ENCODE measurements at places on chromosomes 6 and 20.

DNA sequence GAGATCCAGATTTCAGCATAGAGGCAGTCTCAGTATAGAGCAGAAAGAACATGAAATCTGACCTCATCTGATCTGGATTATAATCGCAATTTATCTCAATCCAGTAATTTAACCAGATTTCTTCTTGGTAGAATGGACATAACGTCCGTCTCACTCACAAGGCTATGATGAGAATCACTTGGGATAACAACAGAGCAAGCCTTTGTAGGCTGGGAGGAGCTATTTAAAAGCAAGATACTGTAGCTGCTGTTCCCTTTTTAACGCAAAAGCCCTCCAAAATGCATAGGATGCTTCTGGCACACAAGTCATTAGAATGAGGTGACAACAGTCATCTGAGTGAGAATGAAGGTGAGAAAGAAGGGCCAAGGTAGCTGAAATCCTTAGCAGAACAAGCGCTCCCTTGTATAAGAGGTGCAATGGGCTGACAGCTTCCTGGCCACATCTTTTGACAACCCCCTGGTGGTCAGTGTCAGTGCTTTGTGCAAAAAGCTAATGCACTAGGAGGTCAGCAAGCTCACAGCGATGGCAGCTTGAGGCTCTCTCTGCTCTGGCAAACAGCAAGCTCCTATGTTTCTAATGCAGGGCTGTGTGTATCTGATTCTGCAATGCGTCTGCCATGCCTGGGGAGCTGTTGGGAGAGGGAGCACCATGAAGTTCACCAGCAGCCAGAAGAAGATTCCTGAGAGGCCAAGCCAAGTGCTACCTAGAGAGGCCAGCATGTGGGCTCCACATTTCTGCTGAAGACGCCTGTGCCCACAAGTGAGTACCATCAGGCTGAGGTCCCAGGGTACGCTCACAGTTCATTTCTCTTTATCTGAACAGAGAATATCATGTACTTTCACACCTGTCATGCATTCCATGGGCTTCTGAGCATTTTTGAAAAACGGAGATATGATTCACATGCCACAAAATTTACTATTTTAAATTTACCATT, 16.2 kb downstream of the METTL24 start:
- DNase-seq = no peak

DNA sequence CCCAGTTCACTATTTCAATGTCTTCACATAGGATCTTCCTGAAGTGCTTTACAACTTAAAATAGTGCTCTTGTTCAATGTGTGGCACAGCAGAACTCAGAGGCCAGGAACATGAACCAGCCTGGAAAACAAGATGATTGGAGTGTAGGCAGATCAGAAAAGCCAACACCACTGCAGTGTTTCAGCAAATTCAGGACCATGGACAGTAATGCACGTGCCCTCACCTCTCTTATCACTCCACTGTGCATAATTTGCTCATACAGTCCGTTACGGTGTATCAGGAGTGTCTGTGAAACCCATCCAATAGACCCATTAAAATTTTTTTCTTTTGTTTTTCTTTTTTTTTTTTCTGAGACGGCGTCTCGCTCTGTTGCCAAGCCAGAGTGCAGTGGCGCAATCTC, 27.6 kb upstream of the HACE1 start:
- DNase-seq = no peak

DNA sequence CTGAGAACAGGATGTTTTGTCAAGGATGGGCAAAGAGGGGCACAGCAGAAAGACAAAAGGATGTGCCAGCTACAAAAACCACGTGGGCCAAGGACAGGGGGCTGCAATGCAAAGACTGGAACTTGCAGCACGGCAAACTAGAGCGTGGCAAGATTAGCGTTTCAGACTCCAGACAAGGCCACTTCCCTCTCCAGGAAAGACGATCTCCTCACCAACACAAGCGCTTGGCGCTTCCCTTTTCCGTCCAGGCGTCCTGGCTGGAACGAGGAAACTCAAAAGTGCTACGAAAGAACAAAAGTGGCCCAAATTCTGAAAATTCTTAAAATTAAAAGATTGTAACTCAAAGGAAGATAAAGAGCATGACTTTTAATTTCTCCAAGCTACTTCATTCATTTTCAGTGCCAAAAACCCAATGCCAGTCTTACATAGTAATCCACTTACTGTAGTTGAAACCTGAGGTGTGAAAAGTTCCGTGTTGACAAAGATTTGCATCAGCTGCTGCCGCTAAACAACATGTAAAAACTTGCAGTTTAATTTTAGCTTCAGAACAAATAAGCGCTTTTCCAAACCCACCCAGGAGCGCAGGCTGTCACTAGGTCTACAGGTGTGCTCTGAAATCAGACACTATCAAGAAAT, 207.1 kb upstream of the RREB1 start:
- no peak for DNase-seq

DNA sequence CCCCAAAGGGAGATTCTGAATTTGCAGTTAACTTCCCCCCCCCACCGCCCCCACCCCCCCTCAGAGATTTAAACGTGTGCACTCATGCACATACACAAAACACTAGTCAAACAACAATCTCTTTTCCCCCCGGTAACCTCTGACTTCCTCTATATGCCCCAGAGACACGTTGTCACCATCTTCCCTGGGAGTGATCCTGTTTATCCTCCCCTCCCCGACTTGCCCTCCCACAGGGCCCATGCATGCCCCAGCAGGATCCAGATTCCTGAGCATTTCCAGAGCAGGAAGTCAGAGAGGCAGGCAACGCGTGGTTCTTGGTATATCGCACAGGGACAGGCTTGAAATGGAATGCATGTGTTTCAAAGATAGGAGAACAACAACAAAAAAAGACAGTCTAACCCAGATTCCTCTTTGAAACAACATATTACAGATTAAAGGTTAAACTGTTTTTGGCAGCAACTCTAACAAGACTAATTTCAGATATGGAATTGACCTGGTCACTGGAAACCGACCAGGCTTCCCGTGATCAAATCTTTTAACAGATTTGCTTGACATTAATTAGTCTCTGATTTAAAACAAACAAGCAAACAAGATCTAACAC, 1.3 kb downstream of the BLCAP start:
- peak; percentile 35 for DNase-seq

GRCh38 chr20:58988565-58988882, 7.5 kb downstream of the NELFCD start:
- peak; percentile 21 for DNase-seq

DNA sequence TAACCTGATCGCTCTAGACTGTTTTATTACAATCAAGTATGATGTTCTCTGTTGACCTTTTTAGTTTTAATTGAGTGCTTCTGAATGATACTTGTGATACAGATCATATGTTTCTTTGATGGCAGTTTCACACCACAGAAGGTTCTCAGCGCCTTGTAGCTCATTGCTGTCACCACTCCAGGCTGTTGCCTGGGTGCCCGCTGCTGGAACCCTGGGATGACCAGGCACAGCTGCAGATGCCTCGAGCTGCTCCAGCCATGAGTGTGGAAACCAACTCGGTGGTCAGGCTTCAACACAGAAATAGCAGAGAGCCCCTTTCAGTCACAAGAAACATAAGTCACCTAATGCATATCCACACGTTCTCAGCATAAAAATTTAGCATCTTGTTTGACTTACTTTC, 112.7 kb downstream of the RPP40 start:
- no peak for DNase-seq

GRCh38 chr6:44257753-44258324, 511 bp upstream of the SLC35B2 start:
- no peak for DNase-seq

- DNase-seq = no peak
Measured at GRCh38 chr6:15907914-15908518, 220.9 kb upstream of the MYLIP start.

DNA sequence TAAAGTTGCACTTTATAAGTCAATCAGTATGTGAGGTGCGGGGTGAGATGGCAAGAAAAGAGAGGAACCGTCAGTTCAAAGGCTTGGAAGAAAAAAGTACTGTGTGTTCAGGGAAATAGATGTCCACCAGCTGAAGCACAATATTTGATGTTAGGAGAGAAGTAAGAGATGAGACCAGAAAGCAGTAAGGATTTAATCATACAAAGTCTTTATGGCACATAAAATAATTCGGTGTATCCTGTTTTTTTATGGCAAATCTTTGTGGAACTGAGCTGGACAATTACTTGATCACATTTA, 197.2 kb downstream of the FAXC start:
- DNase-seq = no peak

Measured in activated CD8-positive, alpha-beta memory T cell treated with anti-CD3 and anti-CD28 coated beads for 24 hours (primary cell).